HepG2 (cell line): ENCODE measurements at places on chromosomes 7 and 10. TPM values are rescaled to one million over a fixed set of nuclear protein-coding genes. Genes with fewer than 3 reads are reported as not detected.

Gene IFIT2
- 0.15 and 0.27 TPM in 2 replicates for total RNA-seq

Gene CHAT
- total RNA-seq = not detected in 2 replicates

Gene RBP3
- not detected in 2 replicates for total RNA-seq

Gene TMEM225B
- total RNA-seq = 0.60 and 0.95 TPM in 2 replicates

Gene TNS3
- total RNA-seq = 51.3 and 55.7 TPM in 2 replicates

Gene SPACDR
- not detected in 2 replicates for total RNA-seq

Gene ADAM12
- total RNA-seq = not detected in 2 replicates

Gene AIMP2
- 84.9 and 97.2 TPM in 2 replicates for total RNA-seq

Gene BCL7B
- 22.1 and 24.3 TPM in 2 replicates for total RNA-seq

Gene HMX2
- total RNA-seq = not detected in 2 replicates

Gene HDAC9
- 0.06 and 0.07 TPM in 2 replicates for total RNA-seq

Gene HSPA12A
- 12.9 and 13.6 TPM in 2 replicates for total RNA-seq

Gene TRIM74
- 0.88 and 1.4 TPM in 2 replicates for total RNA-seq

Gene AOAH
- total RNA-seq = not detected in 2 replicates

Gene KAZALD1
- 18.0 and 27.7 TPM in 2 replicates for total RNA-seq

Gene IKZF1
- total RNA-seq = not detected in 2 replicates

Gene CNNM1
- total RNA-seq = 5.5 and 9.6 TPM in 2 replicates

Gene PRLHR
- total RNA-seq = not detected in 2 replicates

Gene MEOX2
- not detected in 2 replicates for total RNA-seq

Gene C10orf67
- total RNA-seq = not detected in 2 replicates

Gene AKR1C4
- total RNA-seq = 0.18 and 0.28 TPM in 2 replicates

Gene NME8
- not detected in 2 replicates for total RNA-seq

Gene PON1
- total RNA-seq = 0.27 TPM in 1 of 2 replicates, not detected in the other

Gene IDI2
- total RNA-seq = not detected in 2 replicates

Gene PTPRN2
- 1.7 and 2.5 TPM in 2 replicates for total RNA-seq
